Glutamatergic neuron (in vitro differentiated cells): ENCODE measurements at places on chromosomes 12 and 14.

DNA sequence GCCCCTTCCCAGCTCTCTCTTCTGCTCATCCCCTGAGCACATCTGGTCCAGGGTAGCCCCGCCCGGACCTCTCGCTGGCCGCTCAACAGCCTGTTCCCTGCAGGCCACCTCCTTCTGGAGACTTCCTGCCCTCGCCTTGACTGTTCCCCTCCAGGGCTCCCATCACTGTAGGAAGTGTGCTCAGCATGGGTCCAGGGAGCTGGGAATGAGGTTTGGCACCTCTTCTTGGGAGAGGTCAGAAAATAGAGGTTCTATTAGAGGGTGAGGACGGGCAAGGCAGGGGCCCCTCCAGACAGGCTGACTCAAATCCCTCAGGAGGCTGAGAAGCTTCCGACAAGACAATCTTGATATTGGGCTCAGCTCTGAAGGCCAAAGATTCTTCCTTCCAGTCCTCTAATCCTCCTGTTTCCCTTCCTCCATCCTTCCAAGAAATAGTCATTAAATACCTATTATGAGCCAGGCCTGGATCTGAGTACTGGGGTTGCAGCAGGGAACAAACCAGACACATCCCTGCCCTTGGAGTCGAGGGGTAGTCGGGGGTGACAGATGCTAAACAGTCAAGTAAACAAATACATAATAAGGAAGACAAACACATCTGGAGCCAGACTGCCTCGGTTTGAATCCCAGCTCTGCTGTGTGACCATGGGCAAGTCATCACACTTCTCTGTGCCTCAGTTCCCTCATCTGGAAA, 30.6 kb downstream of the CMKLR1 start:
- no peak for DNase-seq

GRCh38 chr12:89883630-89884389, 175.2 kb upstream of the ATP2B1 start:
- no peak for DNase-seq

- DNase-seq, result no peak
Measured at GRCh38 chr12:128827724-128828123, 4.0 kb upstream of the SLC15A4 start.

GRCh38 chr12:11749943-11750690, 100.6 kb downstream of the ETV6 start:
- DNase-seq, result no peak

DNA sequence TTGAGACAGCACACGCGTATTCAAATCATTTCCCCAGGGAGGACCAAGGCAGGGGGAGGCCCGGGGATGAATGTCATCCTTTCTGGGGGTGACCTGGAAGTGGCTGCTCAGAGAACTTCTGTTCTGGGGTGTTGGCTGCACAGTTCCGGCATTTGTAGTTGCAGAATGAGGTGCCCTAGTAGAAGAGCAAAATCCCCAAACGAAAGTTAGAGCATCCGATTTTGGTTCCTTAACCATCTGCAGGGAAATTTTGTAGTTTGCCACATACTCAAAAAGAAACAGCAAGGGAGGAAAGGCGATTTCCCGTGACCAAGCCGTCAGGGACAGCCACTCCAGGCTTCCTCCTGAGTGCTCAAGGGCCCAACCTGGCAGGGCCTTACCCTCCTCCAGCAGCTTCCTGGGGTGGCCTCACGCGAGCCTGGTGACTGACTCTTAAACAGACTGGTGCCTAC, 13.0 kb upstream of the TRAF3 start:
- no peak for DNase-seq

DNA sequence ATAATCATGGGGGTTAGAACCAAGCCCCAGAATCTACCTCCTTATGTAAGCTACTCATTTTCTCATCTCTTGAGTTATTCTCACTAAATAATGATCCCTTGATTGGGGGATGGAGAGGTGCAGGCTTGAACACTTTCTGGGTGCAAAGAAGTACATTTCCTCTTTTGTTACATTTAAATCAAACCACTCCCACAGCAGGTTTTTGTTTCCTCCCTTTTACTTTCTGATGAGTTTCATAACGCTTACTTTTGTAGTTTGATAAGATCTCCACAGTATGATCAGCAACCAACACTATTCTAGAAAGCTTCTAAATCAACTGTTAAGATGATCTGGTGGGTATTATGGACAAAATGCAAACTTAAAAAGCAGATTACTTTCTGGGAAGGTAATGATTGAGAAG, 20.5 kb downstream of the VCPKMT start:
- no peak for DNase-seq

- no peak for DNase-seq
Measured at GRCh38 chr12:54704202-54704601, 56.0 kb upstream of the DCD start.

GRCh38 chr14:50082784-50083466, 33.4 kb downstream of the VCPKMT start:
- no peak for DNase-seq

GRCh38 chr12:63752841-63753240, 26.9 kb upstream of the RXYLT1 start:
- no peak for DNase-seq

DNA sequence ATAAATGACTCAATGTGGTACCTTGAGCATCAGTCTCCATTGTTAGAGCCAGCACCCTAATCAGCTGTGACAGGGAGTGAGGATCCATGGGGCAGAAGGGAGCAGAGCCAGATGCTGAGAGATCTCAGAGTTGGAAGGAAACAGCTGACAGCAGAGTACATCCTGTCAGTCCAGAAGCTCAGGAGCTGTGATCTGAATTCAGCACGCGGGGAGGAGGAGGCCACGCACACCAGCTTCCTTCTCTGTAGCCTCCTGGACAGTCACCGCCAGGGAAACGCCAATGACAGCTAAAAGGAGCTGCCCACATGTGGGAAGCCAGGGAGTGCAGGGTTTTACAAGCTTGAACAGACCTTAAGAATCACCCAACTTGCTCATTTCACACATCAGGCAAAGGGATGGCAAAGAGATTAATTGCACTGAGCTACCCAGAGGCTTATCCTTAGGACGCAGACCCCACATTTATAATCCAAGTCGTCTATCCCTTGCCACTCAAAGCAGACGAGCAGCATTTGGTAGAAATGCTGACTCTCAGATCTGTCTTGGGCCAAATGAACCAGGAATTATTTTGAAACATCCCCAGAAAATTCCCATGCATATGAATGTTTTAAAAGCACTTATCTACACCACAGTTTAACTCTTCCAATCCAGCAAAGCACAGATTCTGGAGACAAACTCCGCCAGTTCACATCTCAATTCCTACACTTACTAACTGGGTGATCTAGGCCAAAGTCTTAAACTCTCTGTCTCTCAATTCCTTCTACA, 322.6 kb upstream of the TMTC1 start:
- no peak for DNase-seq

- DNase-seq, result no peak
Measured at GRCh38 chr14:72928872-72929271, 2.6 kb downstream of the DCAF4 start.

GRCh38 chr14:61638595-61639387, 56.5 kb upstream of the HIF1A start:
- DNase-seq, result no peak

GRCh38 chr14:90446405-90446804, 49.6 kb downstream of the CALM1 start:
- DNase-seq, result no peak

DNA sequence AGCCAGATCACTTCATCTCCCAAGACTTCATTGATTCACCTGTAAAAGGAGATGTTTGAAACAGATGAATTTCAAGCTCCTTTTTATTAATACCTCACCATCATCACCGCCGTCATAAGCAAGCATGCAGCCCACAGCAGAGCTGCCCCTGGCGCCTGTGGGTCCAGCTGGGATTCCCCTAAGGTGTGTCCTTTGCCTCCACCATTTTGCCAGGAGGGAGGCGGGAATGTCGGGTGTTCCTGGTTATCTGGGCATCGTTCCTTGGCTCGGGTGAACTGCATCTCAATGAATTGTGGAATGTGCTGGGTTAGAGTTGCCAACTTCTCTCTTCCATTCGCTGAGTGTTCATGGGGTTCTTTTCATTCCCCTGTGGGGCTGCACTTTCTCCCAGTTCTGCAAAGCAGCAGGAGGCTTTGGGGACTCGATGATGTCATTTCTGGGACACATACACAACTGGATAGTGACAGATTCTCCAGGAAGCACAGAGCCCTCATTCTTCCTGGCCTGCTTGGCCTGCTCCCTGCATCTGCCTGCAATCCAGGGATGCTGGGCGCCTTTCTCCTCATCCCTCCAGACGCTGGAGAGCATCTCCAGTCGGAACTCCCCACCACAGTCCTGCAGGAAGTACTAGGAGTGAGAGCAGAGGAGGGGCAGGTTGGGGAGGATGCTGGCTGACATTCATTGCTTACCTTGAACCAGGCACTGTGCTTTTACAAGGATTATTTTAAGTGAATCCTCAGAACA, 10.1 kb downstream of the CCND2 start:
- no peak for DNase-seq

GRCh38 chr14:33655421-33655820, 295.5 kb downstream of the EGLN3 start:
- no peak for DNase-seq

- DNase-seq, result no peak
Measured at GRCh38 chr12:62776997-62777396, 158.0 kb downstream of the PPM1H start.

DNA sequence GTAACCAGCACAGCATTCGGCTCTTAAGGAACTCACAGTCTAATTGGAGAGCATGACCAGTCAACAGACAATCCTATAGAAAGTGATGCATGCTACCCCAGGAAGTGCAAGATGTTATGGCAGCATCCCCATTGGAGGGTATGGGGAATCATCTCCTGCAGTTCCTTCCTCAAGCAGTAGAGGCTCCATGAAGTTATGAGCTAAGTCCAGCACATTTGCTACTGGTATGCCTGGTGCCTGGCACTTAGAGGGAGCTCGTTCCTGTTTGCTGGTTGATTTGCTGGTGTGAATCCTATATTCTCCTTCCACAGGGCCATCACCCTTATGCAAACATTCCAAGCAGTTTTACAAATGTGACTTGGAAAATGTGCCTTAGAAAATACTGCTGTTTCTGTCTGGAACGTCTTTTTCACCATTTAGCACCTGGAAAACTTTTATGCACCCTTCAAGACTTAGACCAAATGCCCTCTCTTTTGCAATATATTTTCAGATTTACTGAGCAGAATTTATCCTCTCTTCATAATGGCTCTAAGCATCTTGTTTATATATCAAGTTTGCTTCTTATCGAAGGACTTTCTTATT, 136.1 kb upstream of the WSCD2 start:
- DNase-seq, result peak; percentile 34

GRCh38 chr12:32542428-32543229, 136.5 kb upstream of the DNM1L start:
- DNase-seq, result no peak

DNA sequence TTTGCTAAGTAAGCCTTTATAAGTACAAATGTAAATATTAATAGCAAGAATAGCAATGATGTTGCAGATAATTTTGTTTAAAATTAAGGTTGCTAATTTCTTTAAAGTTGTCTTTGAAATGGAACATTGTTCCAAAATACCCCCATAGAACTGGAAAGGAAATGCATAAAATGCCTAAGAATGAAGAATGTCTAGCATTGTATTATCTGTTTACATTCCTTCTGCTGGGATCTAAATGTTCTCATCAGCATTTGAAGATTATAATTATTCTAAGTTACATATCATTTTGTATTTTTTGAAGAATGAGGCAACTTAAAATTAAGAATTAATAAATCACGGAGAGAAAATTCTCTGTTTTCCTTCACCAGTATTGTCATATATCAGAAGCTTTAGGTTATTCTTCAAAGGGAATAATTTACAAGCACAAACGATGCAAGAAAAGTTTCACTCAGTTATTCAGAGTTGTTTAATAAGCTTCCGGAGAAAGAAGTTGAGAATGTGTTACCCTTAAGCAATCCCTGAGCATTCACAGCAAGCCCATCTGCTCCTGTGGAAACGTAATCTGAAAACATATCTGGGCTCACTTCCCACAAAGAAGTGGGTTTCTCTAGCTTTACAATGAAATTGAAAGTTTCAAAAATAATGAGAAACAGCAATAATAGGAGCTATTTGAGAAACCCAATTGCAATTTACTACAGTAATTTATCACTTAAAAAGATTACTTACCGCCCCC, 21.3 kb downstream of the SLC6A15 start:
- no peak for DNase-seq

GRCh38 chr14:21078287-21078686, 8.2 kb downstream of the ARHGEF40 start:
- DNase-seq, result no peak

DNA sequence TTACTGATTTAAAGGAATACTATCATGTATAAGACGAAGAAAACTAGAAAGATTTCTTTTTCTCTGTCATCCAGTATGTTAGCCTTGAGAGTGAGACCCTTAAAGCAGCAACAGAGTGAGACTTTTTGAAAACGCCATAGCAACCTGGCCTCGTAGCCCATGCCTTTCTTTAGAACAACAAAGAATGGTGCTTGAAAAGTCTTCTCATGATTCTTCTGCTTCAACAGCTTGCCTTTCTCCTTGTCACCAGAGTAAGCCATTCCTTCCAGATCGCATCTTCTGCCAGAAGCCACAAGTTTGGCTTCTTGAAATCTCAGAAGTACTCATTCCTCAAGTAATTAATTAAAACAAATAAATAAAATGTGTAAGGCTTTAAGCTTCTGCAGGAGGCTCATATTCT, 109.3 kb downstream of the PDE3A start:
- DNase-seq, result no peak

DNA sequence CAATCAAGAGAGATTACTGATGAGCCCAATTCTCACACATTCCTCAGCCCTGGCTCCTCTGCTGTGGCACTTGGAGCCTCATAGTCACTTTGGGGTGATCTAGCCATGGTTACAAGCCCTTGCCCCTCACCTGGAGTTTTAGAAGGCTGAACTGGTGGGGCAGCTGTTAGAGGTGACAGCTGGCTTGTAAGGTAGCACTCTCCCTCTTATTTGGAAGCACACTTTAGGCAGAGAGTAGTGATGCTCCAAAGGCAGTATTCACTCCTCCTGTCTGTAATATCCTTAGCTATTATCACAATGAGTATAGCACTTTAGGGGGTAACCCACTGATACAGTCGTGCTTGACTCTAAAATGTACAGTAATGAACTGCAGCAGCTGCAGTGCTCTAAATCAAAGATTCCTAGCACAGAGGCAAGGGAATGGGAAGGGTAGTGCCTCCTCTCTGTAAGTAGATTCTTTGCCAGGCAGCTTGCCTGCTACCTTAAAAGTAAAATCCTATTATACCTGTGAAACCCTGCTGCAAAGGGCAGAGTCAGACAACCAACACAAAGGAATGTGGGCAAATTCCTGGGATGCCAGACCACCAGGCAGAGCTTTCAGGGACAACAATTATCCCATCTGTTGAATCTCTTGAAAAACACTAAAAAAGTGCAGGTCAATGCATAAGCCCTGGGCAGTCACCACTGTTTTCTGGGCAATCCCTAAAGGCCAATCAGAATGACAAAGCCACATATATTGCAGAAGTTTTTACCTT, 336.3 kb downstream of the NOVA1 start:
- DNase-seq, result no peak

DNA sequence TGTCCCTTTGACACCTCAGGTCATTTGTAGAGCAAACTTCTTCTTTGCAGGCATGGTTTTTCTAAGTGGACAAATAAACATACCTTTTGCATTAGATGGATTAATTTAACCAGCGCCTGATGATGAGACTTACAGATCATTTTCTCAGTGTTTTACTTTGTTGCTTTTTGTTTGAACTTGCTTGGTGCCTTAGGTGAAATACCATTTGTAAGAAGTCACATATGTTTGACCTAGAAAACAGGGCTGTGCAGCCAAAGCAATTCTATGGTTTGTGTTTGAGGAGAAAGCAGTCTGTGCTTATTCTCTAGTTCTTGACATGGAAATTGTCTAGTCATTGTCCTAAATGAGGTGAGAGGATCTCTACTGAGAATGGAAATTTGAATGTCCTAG, 111.1 kb downstream of the DIP2B start:
- no peak for DNase-seq
